ENCODE measurements at places on chromosomes 4 and X.
A peak's percentile ranks its signal among the peaks of the same experiment; 100 is the strongest.

GRCh38 chr4:1360423-1361283 is 13.6 kb downstream of the UVSSA start:
- H3K36me3 ChIP-seq = peaks cover 18% of the 10 kb centered on the region
- H3K4me3 ChIP-seq = no peak overlapping the region
- H3K4me1 ChIP-seq = peaks cover 4% of the 10 kb centered on the region
- H3K27ac ChIP-seq = peak overlapping the region; percentile 50

DNA sequence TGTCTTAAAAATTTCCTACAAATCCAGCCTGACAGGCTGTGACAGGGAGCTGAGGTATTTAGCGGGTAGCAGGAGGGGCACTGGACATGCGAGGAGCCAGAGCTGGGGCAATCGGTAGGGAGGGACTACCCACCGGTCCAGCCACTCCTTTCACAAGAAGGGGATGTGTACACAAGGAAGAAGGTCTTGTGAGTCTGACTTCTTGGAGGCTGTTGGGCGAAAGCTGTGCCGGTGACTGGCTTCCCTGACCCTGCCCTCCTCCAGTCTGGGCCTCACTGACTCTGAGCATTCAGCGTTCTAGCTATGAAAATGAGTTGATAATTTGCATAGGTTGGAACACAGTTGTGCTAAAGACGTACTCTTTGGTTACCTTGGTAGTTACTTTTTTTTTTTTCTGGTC is 12.7 kb upstream of the CXCL8 start:
- DNase-seq = no peak
- H3K4me1 ChIP-seq = peaks cover 64% of the 10 kb centered on the region
- no peak overlapping the region for H3K4me3 ChIP-seq
- H3K27ac ChIP-seq = no peak overlapping the region
- H3K27me3 ChIP-seq = no peaks in the 10 kb centered on the region

DNA sequence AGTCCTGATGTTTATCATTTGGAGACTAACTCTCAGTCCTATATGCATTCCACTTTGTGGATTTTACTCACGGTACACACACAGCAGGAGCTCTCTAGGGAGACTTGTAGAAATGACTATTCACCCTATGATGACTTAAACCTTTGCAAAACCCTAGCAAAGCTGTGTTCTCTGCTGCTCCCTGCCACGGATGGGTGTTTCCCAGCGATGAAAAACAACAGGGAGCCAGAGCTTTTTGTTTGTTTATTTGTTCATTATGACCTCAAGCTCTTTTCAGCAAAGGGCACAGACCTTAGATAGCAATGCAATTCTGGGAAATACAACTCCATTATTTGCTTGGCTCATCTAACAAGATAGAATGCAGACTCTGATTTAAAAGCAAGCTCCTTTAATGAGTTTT is 156.6 kb downstream of the GRIA3 start:
- H3K27me3 ChIP-seq = no peaks in the 10 kb centered on the region
- H3K27ac ChIP-seq = no peak overlapping the region
- no peaks in the 10 kb centered on the region for H3K4me1 ChIP-seq
- no peaks in the 10 kb centered on the region for H3K36me3 ChIP-seq
- no peak overlapping the region for H3K4me3 ChIP-seq

GRCh38 chrX:120304256-120304655 is 7.0 kb downstream of the TMEM255A start:
- peaks cover 20% of the 10 kb centered on the region for H3K27me3 ChIP-seq
- H3K27ac ChIP-seq = no peak overlapping the region
- peaks cover 15% of the 10 kb centered on the region for H3K4me1 ChIP-seq
- no peak for DNase-seq
- H3K36me3 ChIP-seq = no peaks in the 10 kb centered on the region

GRCh38 chr4:174358410-174358809 is 74.7 kb downstream of the CEP44 start:
- no peaks in the 10 kb centered on the region for H3K4me1 ChIP-seq
- no peak overlapping the region for H3K4me3 ChIP-seq
- peaks cover 40% of the 10 kb centered on the region for H3K27me3 ChIP-seq

GRCh38 chr4:176432811-176433540 is 113.2 kb downstream of the SPCS3 start:
- H3K27ac ChIP-seq = no peak overlapping the region
- H3K36me3 ChIP-seq = no peaks in the 10 kb centered on the region
- DNase-seq = no peak
- H3K4me1 ChIP-seq = peaks cover 30% of the 10 kb centered on the region
- H3K27me3 ChIP-seq = no peaks in the 10 kb centered on the region
- no peak overlapping the region for H3K4me3 ChIP-seq

DNA sequence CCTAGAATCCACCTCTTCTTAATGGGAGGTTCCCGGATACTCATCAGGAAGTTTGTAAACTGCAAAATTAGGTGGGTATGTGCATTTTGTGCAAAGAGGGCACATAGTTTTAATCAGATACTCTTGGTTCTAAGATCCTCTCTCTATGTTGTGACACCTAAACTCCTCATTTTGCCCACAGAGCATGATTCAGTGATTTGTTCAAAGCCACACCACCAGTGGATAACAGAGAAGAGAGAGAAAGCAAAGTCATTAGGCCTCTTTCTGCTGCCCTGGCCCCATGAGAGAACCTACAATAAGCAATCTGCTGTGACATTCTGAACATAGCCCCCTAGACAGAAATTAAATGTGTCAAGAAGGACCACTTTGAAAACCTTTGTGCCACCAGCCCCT is 72.3 kb upstream of the STIM2 start:
- H3K36me3 ChIP-seq = peaks cover 4% of the 10 kb centered on the region
- DNase-seq = no peak
- H3K27ac ChIP-seq = no peak overlapping the region
- no peak overlapping the region for H3K4me3 ChIP-seq
- peaks cover 15% of the 10 kb centered on the region for H3K4me1 ChIP-seq
- H3K27me3 ChIP-seq = no peaks in the 10 kb centered on the region

DNA sequence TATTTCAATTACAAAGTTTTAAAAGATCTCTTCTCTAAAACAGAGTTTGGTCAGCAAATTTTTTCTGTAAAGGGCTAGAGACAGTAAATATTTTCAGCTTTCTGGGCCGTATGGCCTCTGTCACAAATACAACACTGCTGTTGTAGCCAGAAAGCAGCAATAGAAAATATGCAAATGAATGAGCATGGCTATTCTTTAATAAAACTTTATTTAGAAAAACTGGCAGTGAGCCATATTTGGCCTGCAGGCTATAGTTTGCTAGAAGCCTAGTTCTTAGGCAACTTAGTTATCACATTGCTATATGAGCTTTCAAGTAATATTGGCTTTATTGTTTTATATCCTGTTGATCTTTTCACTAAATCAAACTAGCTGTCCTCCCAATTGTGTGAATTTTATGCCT is 26.5 kb upstream of the XK start:
- H3K36me3 ChIP-seq = no peaks in the 10 kb centered on the region
- H3K27ac ChIP-seq = no peak overlapping the region
- no peak overlapping the region for H3K4me3 ChIP-seq
- no peak for DNase-seq
- no peaks in the 10 kb centered on the region for H3K4me1 ChIP-seq
- H3K27me3 ChIP-seq = no peaks in the 10 kb centered on the region

- H3K27me3 ChIP-seq = no peaks in the 10 kb centered on the region
- H3K4me1 ChIP-seq = peaks cover 4% of the 10 kb centered on the region
- DNase-seq = peak; percentile 40
- peaks cover 17% of the 10 kb centered on the region for H3K36me3 ChIP-seq
- no peak overlapping the region for H3K27ac ChIP-seq
- no peak overlapping the region for H3K4me3 ChIP-seq
Observed at GRCh38 chr4:5409972-5410618, 298.3 kb downstream of the EVC2 start.

DNA sequence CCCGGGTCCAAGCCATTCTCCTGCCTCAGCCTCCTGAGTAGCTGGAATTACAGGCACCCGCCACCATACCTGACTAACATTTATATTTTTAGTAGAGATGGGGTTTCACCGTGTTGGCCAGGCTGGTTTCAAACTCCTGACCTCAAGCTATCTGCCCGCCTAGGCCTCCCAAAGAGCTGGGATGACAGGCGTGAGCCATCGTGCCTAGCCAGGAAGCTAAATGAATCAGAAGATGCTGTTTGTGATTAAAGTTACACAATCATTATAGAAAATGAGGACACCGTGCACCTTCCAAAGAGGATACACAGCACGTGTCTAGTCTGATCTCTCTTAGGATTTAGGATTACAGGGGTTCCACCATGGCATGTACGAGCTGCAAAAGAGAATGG is 99.6 kb downstream of the DHRSX start:
- H3K27me3 ChIP-seq = no peaks in the 10 kb centered on the region
- peaks cover 12% of the 10 kb centered on the region for H3K36me3 ChIP-seq
- H3K4me3 ChIP-seq = no peak overlapping the region
- DNase-seq = no peak
- no peak overlapping the region for H3K27ac ChIP-seq
- H3K4me1 ChIP-seq = peaks cover 32% of the 10 kb centered on the region

- peaks cover 52% of the 10 kb centered on the region for H3K4me1 ChIP-seq
- H3K27me3 ChIP-seq = no peaks in the 10 kb centered on the region
- H3K27ac ChIP-seq = peak overlapping the region; percentile 57
Observed at GRCh38 chrX:19625612-19626011, 110.3 kb upstream of the MAP3K15 start.

DNA sequence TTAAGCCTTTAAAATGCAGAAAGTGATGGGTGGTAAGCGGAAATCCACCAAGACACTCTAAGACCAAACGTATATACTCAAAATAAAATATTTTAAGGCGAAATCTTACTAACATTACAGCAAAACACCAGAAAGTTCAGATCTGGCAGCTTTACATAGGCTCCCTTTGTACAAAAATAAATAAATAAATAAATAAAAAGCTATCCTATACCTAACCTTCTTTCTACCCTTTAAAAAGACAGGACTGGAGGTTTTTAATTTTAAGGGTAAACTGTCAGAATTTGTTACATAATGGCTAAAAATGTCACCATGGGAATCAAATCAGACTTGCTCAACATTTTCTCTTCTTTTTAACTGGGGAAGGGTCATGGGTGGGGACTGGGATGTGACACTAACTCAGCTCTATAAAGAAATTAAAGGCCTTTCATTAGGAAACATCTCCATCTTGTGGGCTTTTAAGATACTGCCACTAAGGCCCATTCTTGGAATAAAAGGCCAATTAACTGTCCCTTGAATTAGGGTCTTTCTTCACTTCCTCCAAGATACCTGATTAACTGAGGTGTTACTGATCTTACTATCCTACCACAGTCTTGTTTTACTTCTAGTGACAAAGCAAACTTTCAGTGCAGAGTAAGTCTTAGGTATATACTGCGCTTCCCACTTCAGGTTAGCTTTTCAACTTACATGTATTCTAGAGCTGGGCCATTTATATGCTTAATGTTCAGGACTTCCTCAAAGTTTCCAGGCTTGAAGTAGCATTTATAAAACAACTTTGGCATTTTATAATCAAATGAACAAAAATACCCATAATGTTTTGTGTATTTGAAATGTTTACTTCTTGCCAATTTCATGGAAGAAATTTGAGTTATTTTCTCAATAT is 13.3 kb downstream of the HNRNPD start:
- H3K4me3 ChIP-seq = no peak overlapping the region
- peaks cover 32% of the 10 kb centered on the region for H3K4me1 ChIP-seq
- H3K27ac ChIP-seq = peak overlapping the region; percentile 63

DNA sequence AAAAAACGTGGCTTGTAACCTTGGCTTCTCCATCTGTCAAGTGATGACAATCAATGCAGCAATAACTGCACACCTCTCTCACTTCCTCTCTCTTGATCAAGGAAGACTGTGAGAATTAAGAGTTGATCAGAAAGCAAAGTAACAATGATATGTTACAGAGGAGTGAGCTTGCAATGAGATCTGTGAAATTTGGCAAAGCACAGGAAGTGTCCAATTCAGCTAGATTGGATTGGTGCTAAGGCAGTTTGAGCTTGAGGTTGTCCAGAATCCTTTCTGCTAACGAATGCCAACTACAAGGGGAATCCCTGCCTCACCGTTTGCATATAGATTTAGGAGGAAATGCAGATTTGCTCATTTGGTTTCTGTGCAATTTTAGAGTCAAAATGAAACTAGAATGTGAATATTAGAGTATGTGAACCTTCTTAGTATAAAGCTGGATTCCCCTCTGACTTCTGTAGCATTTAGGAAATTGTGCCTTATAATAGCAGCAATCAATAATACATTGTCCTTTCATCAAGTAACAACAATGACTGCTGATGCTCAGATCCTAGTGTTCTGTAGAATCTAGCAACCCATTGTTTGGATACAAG is 346.4 kb downstream of the PTTG2 start:
- peaks cover 4% of the 10 kb centered on the region for H3K4me1 ChIP-seq
- no peak overlapping the region for H3K27ac ChIP-seq
- no peak for DNase-seq
- H3K36me3 ChIP-seq = no peaks in the 10 kb centered on the region

DNA sequence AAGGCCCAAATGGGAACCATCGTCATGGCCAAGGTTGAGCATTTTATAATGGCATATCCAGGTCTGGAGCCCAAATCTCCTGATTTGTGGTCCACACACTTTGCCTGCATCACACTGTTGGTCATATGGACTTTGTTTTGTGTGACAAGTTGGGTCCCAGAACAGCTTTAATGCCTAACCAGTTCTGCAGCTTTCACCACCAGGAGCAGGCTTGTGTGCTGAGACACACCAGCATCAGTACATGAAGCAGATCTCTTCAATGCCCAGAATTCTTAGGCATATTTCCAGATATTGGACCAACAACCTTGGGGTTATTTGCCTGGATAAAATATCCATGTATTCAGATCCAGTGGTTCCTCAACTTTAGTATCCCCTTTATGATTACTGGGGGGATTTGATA is 371.3 kb downstream of the FBXW7 start:
- DNase-seq = no peak
- H3K4me1 ChIP-seq = no peaks in the 10 kb centered on the region
- H3K4me3 ChIP-seq = no peak overlapping the region
- H3K27me3 ChIP-seq = peaks cover 50% of the 10 kb centered on the region
- no peaks in the 10 kb centered on the region for H3K36me3 ChIP-seq

DNA sequence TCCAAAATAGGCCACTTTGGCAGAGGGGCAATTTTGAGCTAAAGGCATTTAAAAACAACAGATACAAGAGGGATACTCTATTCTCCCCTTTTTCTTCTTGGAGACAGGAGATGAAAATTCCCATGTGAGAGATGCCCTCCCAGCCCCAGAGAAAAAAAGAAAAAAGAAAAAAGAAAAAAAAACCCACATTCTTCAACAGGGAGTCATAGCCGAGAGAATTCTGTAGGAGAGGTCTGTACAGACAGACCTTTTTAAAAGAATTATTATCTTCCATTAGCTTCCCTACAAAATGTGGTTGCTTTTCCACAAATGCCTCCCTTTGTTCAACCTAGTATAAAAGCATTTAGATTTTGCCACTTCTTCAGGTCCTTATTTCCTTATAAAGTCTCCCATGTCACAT is 89.9 kb downstream of the SPCS3 start:
- no peak overlapping the region for H3K27ac ChIP-seq
- peaks cover 4% of the 10 kb centered on the region for H3K4me1 ChIP-seq
- peaks cover 6% of the 10 kb centered on the region for H3K36me3 ChIP-seq
- H3K4me3 ChIP-seq = no peak overlapping the region

- peaks cover 18% of the 10 kb centered on the region for H3K4me1 ChIP-seq
- no peak for DNase-seq
- H3K4me3 ChIP-seq = no peak overlapping the region
- no peak overlapping the region for H3K27ac ChIP-seq
- no peaks in the 10 kb centered on the region for H3K27me3 ChIP-seq
Observed at GRCh38 chr4:121799208-121799823, 1.8 kb upstream of the EXOSC9 start.

All from osteocyte (in vitro differentiated cells).